ENCODE measurements at places on chromosomes 6 and 20. TPM values are rescaled to one million over a fixed set of nuclear protein-coding genes. Genes with fewer than 3 reads are reported as not detected.

Gene CLPSL2
- not detected for total RNA-seq

Gene DUSP15
- 0.27 TPM for total RNA-seq

Gene MUC21
- total RNA-seq: not detected

Gene MC3R
- not detected for total RNA-seq

Gene TEAD3
- total RNA-seq: 25.5 TPM

Gene RAET1E
- 0.61 TPM for total RNA-seq

Gene CST5
- total RNA-seq: not detected

Gene TMEM217
- 4.0 TPM for total RNA-seq

Gene BTN3A1
- 21.2 TPM for total RNA-seq

Gene AVP
- total RNA-seq: not detected

Gene PSORS1C2
- not detected for total RNA-seq

Gene JPH2
- 12.9 TPM for total RNA-seq
